ENCODE measurements at places on chromosomes 2 and 18. TPM values are rescaled to one million over a fixed set of nuclear protein-coding genes. Genes with fewer than 3 reads are reported as not detected.

- DNase-seq, result no peak
Observed at GRCh38 chr2:64812285-64812684, 158.6 kb upstream of the SERTAD2 start.

- DNase-seq, result peak; percentile 54
Observed at GRCh38 chr18:37254236-37254754, 311.3 kb downstream of the CELF4 start.

GRCh38 chr2:7324706-7325105 lies 407.5 kb downstream of the RNF144A start:
- DNase-seq, result peak; percentile 28

DNA sequence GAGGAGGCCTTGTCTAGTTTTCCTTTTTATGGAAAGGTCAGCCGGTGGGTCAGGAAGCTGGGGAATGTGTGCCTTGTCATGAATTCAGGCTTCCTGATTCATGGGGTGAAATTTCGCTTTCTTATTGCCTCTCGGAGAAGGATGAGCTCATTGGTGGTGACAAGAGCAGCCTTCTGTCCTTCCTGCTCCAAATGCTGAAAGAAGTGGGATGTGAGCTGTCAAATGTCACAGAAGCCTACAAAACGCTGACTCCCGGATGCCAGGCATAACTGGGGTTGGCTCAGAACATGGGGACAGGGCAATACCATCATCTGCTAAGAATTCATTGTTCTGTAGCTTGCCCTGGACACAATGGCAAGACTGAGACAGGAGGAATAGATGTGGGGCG lies 55.8 kb upstream of the FAM136A start:
- no peak for DNase-seq

DNA sequence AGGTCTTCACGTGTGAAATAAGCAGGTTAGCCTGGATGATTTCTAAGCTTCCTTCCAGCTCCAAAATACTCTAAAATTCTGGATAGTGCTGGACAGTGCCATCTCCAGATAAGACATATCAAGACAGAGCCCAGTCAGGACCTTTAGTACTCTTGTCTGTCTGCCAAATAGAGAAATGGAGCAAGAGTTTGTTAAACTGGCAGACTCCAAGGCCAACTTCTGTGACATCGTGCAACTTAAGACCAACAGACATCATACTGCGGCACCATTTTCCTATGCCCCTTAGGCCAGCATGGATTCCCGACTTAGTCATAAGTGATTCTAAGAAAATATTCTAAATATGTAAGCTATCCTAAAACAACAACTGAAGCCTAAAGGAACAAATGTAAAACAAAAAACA lies 118.6 kb downstream of the RBMS1 start:
- no peak for DNase-seq

GRCh38 chr2:199329031-199329430 lies 128.7 kb downstream of the SATB2 start:
- no peak for DNase-seq

DNA sequence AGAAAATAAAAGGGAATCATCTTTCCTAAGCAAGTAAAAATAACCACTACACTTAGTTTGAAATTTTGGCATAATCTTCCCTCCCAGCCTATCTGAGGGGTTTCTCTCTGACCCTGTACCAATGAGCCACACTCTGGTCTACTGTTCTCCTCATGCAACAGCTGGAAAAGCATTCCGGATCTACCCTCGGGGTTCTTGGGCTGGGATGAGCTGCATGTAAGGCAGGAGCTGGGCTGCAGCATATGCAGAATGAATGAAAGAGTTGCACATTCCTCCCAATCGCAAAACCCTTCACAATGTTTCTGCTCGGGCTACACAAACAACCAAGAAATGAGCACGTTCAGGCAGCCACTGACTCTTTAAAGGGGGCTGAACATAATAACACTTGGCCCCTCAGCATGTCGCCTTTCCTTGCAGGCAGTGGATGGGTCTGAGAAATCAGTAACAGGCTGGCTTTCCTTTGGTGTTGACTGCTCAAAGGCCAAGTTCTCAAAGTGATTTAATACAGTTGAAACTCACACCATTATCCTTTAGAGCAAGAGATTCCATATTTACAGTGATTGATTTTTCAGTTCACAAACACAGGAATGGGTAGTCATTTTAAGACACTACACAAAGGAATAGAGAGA lies 180.4 kb upstream of the ZFP36L2 start:
- no peak for DNase-seq

DNA sequence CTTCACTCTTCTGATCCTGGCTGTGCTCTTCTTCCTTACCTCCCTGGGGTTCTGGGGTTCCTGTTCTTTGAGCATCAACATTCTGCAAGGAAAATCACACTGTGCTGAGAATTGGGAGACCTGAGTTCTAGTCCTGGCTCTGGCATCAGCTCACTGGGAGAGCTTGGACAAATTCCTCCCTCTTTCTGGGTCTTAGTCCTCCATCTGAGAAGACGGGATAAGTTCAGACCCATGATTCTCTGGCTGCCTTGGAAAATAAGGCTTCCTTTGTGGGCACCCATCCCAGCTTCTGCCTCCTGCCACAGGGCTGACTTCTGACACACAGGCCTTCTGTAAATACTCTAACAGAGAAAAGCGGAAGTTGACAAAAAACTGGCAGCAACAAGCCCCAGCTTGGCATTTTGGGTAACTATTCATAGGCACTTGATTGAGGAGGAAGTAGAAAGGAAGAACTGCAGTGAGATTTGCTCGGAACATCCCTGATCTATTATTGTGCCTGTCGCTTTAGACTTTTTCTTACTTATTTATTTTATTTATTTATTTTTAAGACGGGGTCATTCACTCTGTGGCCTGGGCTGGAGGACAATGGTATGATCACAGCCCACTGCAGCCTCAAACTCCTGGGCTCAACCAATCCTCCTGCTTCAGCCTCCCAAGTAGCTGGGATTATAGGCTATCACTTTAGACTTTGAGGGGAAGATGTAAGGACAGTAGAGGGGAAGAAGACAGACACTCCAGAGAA lies 7.9 kb downstream of the PCBP1 start:
- DNase-seq, result no peak

- DNase-seq, result no peak
Observed at GRCh38 chr2:159217676-159218075, 68.8 kb downstream of the WDSUB1 start.

GRCh38 chr2:227219312-227220105 lies 55.1 kb downstream of the COL4A3 start:
- no peak for DNase-seq

GRCh38 chr2:180652794-180653193 lies 327.6 kb upstream of the UBE2E3 start:
- no peak for DNase-seq

Gene RHOB
- 244 TPM for total RNA-seq

DNA sequence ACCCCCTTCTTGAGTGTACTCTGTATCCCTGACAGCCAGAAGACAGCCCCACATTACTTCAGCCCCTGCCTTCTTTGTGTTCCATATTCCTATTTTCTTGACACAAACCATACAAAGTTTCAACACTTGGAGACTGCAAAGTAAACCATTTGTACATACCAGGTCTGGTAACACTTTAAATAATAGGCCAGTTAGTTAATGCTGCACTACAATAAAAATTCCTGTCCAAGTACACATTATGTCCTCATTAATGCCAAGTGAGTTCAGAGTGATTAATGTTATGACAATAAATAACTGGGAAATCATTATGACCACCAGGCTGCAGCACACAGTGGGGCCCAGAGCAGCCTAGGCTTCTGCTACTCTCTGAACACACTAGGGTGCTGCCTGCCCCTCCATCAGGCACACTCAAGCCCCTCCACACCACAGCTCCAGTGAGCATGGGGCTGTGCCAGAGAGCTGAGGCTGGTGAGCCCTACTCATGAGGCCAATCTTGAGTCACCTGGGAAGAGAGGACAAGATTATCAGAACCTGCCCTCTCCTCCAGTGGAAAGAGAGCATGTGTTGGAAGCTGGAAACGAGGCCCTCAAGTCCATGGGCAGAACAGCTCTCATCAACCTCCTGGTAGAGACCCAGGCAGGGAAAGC lies 138.7 kb downstream of the TTC32 start:
- no peak for DNase-seq

GRCh38 chr2:214889301-214889700 lies 79.8 kb upstream of the BARD1 start:
- no peak for DNase-seq

DNA sequence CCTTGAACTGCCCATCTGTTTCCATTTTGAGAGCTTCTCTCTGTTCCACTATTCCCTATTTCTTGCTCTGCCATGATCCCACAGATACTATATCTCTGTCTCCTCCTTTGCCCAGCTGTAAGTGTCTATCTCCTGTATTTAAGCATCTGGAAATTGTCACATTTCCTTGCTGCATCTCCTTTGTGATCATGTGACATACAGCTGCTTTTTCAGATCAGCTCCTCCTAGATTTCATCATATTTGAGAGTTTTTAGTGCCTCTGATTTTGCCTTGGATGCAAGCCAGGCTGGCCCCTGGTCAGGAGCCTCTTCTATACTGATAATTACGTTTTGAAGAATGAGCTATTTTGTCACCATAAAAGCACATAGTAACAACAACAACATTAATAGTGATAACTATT lies 131.7 kb upstream of the TNP1 start:
- no peak for DNase-seq

DNA sequence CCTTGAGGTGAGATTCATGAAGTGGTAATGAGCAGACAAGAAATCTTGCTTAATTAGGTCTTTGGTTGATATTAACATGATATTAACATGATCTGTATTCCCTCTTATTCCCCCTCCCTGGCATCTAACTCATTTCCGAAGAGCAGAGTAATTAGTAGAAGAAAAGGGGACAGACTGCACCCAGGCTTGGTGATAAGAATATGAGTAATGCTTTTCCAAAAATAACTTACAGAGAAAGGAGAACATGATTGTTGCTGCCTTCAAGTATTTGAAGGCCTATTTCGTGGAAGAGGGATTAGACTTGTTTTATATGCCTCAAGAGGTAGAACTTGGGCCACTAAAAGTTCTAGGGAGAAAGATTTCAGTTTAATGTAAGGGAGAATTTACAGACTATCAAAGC lies 130.6 kb upstream of the ATP5MC3 start:
- DNase-seq, result no peak

GRCh38 chr18:61893309-61893970 lies 633 bp upstream of the RNF152 start:
- DNase-seq, result peak; percentile 69

Gene RNF125
- total RNA-seq, result 2.0 TPM

GRCh38 chr2:61338447-61338846 lies 132.4 kb downstream of the USP34 start:
- DNase-seq, result no peak

DNA sequence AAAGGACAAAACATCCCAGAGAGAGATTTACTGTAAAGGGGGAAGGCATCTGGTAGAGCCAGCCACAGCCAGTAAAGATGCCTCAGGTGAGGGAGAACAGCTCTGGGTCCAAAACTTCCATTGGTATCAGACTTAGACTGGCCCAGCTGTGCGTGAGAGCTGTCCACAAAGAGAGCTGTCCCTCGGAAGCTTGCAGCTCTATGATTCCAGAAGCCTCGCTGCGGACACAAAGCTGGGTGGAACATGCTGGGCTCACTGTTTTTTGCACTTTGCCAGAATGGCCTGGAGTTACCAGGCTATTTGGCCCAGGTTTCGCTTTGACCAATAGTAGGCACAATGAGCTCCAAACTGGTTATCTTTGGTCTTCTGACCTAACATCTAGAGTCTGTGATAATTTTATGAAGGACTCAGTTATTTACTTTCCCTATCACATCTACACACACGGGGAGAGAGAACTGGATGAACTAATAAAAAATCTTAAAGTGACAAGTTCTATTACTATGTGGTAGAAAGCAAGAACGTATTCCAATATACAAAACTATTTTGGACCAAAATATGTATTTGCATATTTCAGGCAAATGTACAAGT lies 101.9 kb downstream of the DNER start:
- peak; percentile 35 for DNase-seq

GRCh38 chr2:12493031-12493513 lies 223.7 kb upstream of the TRIB2 start:
- DNase-seq, result peak; percentile 86

DNA sequence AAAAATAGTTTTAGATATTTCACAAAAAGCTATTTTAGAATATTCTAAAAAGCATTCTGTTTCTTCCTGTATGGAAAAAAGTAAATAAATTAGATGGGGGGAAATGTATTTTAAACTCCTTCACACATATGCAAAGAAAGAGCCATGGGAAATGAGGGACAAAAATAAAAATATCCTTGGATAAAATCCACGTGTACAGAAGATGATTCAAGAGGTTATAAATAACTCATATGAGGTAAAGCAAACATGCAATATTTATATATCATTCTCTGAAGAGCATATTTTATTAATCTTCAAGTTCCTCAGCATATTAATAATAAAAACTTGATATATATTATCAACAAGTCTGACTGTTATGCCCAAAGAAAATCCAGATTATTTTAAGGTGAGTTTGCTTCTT lies 8.8 kb upstream of the GFPT1 start:
- DNase-seq, result no peak

DNA sequence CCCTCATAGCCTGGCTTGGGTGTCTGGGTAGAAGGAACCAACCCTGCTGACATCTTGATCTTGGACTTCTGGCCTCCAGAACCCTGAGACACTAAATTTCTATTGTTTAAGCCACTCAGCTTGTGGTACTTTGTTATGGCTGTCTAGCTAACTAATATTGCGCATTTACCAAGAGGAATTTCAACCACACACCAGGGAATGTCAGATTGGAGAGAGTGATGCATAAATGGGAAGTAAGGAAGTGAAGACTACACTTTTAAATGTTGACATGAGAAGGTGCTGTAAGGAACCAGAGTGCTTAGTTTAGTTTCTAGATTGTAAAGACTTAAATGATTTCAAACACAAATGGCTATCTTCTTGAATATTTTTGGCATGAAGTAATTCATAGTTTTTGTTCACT lies 98.9 kb upstream of the ITGB6 start:
- no peak for DNase-seq

GRCh38 chr2:223886726-223887125 lies 49.3 kb upstream of the AP1S3 start:
- DNase-seq, result no peak

Gene XIRP2
- total RNA-seq, result 3.9 TPM

DNA sequence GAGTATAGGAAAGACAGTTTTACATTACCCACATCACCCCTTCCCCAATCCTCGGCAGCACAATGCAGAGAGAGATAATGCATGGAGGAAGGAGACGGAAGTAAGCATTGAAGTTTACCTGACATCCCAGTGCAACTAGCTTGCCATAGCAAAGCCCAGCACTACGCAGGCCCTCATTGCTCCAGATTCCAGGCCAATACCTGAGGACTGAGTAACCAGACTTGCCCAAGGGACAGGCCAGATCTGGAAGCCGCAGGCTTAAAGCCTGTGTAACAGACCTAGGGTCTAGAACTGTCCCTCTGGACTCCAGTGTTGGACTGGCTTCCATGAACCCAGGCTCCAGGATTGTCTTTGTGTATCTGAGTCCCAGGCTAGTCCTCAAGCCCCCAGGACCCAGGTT lies 17.6 kb downstream of the SERPINB4 start:
- DNase-seq, result no peak

DNA sequence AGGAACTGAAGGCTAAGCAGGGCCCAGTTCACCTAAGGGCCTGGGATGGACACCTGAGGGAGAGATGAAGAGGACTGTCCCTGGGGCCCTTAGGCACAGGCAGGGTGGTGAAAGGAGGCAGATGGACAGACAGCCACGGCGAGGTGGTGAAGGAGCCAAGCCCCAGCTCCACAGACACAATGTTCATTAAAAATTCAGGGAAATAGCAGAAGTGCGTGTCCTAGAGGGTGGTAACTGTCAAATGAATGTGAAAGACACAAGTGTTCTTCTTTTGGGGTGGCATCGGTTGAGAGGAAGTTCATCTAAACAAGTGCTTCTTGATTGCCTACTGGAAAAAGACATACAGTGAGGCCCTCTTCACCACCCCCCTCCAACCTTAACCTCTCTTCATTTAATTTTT lies 76.2 kb upstream of the SIX2 start:
- DNase-seq, result no peak

- DNase-seq, result no peak
Observed at GRCh38 chr2:181944914-181945291, 40.8 kb upstream of the PPP1R1C start.
